ENCODE measurements at places on chromosomes 12 and 14.

- no peak for DNase-seq
These were observed 76.3 kb downstream of the SCFD1 start for GRCh38 chr14:30698463-30698862.

DNA sequence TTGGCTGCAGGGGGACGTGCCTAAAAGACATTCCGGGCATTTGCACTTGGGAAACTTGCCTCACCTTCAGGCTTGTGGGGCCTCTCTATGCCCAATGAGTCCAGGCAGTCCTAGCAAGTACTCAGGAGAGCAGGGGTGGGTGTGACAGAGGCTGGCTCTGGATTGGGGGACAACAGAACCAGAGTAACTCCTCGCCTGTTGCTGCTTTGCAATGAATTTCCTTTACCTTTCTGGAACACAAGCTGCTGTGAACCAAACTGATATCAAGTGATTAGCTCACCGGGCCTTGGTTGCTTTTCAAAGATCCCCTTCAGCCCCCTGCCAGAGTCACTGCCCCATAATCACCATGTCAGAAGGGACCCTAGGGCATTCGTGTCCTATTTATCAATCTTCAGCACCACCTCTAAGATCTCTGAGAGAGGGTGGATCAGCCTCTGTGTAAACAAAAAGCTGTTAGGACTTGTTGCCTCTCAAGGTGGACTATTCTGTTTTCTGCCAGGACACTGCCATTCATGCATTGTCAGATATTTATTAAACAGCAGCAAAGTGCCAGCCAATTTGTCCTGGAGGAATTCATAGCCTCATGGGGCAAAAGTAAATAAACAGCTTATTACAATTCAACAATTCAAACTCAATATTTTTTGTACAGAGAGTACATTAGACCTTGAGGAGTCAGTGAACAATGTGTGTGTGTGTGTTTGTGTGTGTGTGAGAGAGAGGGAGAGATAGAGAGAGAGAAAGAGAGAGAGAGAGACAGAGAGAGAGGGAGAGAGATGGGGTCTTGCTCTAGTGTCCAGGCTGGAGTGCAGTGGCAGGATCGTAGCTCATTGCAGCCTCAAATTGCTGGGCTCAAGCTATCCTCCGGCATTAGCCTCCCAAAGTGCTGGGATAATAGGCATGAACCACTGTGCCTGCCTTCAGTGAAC is 11.3 kb downstream of the NFATC4 start:
- DNase-seq = no peak

DNA sequence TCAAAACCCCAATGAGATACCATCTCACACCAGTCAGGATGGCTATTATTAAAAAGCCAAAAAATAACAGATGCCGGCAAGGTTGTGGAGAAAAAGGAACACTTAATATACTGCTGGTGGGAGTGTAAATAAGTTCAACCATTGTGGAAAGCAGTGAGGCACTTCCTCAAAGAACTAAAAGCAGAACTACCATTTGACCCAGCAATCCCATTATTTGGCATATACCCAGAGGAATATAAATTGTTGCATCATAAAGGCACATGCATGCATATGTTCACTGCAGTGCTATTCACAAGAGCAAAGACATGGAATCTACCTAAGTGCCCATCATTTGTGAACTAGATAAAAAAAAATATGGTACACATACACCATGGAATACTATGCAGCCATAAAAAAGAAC is 59.9 kb downstream of the MGST1 start:
- DNase-seq = no peak

DNA sequence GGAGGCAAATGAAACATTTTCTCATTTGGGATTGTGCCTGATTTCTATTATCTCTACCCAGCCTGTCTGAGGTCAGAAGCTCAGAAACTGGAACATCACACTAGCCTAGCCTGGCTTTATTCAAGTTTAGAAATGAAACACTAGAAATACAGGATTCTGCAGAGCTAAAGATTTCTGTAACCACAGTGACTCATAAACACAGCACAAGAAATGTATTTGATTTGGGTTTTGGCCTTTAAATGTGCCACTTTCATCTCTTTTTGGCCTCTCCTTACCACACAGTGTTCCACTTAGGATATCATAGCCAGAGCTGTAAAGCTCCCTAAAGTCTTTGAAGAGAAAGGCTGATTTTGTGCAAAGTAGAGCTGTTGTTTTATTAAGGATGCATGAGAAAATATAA is 307.5 kb downstream of the EMP1 start:
- DNase-seq = no peak

DNA sequence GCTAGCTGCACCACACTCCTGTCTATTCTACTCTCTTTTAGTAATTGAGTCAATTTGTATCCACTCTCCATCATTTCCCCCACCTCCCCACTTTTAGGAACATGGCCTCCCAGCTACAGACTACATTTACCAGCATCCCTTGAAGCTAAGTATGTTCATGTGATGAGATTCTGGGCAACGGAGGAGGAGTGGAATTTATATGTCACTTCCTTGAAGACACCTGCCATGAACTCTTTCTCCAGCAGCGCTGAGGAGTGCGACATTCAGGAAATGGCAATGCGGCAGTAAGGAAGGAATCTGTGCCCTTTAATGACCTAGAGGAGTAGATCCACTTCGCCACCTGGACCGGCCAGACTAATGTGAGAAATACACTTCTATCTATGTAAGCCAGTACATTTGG is 243.7 kb upstream of the DIO2 start:
- no peak for DNase-seq

- DNase-seq = peak; percentile 54
These were observed 6.5 kb upstream of the PRPH start for GRCh38 chr12:49288412-49288853.

Measured in thyroid gland (tissue), 4 donors.